Tibial nerve (tissue), 4 donors: ENCODE measurements at places on chromosomes 3 and 15. TPM values are rescaled to one million over a fixed set of nuclear protein-coding genes. Genes with fewer than 3 reads are reported as not detected.

DNA sequence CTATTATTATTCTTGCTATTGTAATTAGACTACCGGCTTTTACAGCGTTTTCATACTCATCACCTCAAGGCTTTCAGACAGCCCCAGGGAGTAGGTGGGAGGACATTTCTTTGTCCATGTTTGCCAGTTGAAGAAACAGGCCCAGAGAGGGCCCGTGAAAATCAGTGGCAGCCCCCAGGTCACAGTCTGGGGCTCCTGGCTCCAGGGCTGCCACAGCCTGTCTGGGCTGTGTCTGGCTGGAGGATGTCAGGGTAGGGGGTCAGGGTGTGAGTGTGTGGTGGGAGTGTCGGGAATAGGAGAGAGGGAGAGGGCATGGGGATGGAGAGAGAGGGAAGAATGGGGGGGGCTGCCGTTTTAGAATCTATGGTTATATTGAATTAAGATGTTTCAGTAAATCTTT lies 118.2 kb upstream of the TLE3 start:
- no peak overlapping the region for H3K4me3 ChIP-seq
- DNase-seq, result no peak
- H3K27ac ChIP-seq, result no peak overlapping the region
- H3K36me3 ChIP-seq, result no peaks in the 10 kb centered on the region

GRCh38 chr3:138253609-138254008 lies 66.5 kb downstream of the ARMC8 start:
- no peak for DNase-seq
- no peaks in the 10 kb centered on the region for H3K36me3 ChIP-seq
- no peaks in the 10 kb centered on the region for H3K4me1 ChIP-seq
- H3K4me3 ChIP-seq, result no peak overlapping the region

- no peaks in the 10 kb centered on the region for H3K36me3 ChIP-seq
- no peaks in the 10 kb centered on the region for H3K4me1 ChIP-seq
- no peak overlapping the region for H3K27ac ChIP-seq
- H3K27me3 ChIP-seq, result no peaks in the 10 kb centered on the region
- DNase-seq, result no peak
- no peak overlapping the region for H3K4me3 ChIP-seq
Observed at GRCh38 chr3:20668411-20668810, 482.4 kb upstream of the SGO1 start.

- H3K4me1 ChIP-seq, result no peaks in the 10 kb centered on the region
- DNase-seq, result no peak
- H3K4me3 ChIP-seq, result no peak overlapping the region
- H3K27ac ChIP-seq, result no peak overlapping the region
- no peaks in the 10 kb centered on the region for H3K36me3 ChIP-seq
- H3K27me3 ChIP-seq, result no peaks in the 10 kb centered on the region
Observed at GRCh38 chr3:108289159-108289558, 7.2 kb upstream of the HHLA2 start.

Gene SPTBN5
- total RNA-seq, result 34.5 TPM

Gene STX19
- total RNA-seq, result not detected

GRCh38 chr3:150738688-150739087 lies 24.3 kb downstream of the SIAH2 start:
- no peak overlapping the region for H3K4me3 ChIP-seq
- H3K27ac ChIP-seq, result peak overlapping the region; percentile 63
- no peaks in the 10 kb centered on the region for H3K27me3 ChIP-seq
- no peaks in the 10 kb centered on the region for H3K4me1 ChIP-seq
- DNase-seq, result no peak
- H3K36me3 ChIP-seq, result no peaks in the 10 kb centered on the region

GRCh38 chr3:112132554-112132953 lies 494 bp downstream of the GCSAM start:
- no peaks in the 10 kb centered on the region for H3K36me3 ChIP-seq
- no peaks in the 10 kb centered on the region for H3K27me3 ChIP-seq
- H3K27ac ChIP-seq, result no peak overlapping the region

DNA sequence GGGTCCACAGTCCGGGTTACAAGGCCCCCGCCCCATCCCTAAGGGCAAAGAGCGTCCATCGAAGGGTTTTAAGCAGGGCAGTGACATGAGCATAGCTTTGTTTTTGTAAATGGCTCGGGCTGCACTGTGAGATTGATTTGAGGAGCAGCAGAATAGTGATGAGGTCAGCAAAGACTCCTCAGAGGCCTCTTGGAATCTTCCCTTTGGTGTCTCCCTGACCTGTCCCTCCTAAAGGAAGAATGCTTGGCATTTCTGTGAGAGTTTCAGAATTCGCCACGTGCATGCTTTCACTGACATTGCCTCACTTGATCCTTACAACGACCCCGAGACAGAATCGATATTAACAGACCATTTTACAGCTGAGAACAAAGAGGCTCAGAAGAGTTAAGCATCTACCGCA lies 20.3 kb downstream of the LAMP3 start:
- DNase-seq, result no peak
- no peaks in the 10 kb centered on the region for H3K36me3 ChIP-seq
- no peak overlapping the region for H3K27ac ChIP-seq
- no peaks in the 10 kb centered on the region for H3K4me1 ChIP-seq

DNA sequence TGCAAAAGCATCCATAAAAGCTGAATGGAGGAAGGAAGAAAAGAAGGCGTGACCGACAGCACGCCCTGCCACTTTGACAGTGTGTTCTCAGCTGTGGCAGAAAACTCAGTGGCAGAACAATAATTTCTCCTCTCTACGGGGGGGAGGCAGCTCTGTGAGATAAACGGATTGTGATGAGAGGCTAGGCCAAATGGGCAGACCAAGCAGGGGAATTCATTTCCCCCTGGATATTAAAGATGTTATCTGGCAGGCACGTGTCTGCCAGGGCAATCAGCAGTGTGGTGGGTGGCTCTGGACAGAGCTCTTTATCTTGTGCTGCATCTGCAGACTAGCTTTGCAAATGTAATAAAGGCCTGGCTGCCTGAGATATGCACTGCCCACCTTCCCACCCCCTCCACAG lies 1.9 kb upstream of the RMDN3 start:
- peaks cover 26% of the 10 kb centered on the region for H3K4me1 ChIP-seq
- H3K36me3 ChIP-seq, result no peaks in the 10 kb centered on the region
- no peak overlapping the region for H3K27ac ChIP-seq
- H3K27me3 ChIP-seq, result no peaks in the 10 kb centered on the region
- no peak for DNase-seq

- H3K27me3 ChIP-seq, result no peaks in the 10 kb centered on the region
- no peaks in the 10 kb centered on the region for H3K36me3 ChIP-seq
- no peaks in the 10 kb centered on the region for H3K4me1 ChIP-seq
- DNase-seq, result no peak
- no peak overlapping the region for H3K4me3 ChIP-seq
- no peak overlapping the region for H3K27ac ChIP-seq
Observed at GRCh38 chr15:67701669-67702068, 123.6 kb upstream of the SKOR1 start.
